ENCODE measurements at places on chromosomes 2 and 18. TPM values are rescaled to one million over a fixed set of nuclear protein-coding genes. Genes with fewer than 3 reads are reported as not detected.

FTCDNL1 gene
- total RNA-seq = 2.8 TPM

DNA sequence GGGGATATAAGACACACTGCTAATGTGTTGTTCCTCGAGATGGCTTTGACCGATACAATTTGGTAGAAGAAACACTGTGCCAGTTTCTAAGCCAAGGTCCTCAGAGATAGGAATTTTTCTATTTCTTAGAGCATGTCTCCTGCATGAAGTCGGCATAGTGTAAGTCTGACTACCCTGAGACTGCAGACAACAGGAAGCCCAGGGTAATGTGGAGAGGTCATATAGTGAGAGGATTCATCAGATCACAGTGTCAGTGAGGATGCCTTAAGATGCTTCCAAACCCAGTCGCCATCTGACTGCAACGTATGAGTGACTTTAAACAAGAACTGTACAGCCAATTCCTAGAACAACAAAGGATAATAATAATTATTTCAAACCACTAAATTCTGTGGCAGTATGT is 818.3 kb upstream of the GYPC start:
- DNase-seq = no peak

GRCh38 chr2:144548532-144549191 is 28.7 kb upstream of the ZEB2 start:
- no peak for DNase-seq

DNA sequence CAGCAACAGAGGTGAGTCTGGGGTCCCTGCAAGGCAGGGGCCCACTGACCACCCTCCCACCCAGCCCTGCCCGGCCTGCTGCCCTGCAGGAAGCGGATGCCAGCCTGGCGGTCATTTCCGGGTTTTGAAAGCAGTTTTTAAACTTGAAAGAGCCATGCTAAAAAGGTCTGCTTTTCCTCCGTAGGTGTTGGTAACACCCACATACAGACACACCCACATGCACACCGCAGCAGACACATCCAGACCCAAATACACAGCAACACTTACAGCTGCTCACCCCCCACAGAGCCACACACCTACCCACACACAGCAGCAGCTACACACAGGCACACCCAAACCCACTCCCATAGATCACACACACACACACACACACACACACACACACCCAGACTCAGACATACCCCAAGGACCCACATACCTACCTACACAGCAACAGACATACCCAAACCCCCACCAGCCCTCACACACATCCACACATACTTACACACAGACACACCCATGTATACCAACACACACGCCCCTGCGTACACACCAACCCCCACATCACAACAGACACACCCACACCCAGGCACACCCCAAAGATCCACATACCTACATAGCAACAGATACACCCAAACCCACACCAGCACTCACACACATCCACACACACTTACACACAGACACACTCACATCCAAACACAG is 7.6 kb downstream of the ZFP36L2 start:
- no peak for DNase-seq
